ENCODE measurements at places on chromosomes 11 and 22.
A peak's percentile ranks its signal among the peaks of the same experiment; 100 is the strongest.

DNA sequence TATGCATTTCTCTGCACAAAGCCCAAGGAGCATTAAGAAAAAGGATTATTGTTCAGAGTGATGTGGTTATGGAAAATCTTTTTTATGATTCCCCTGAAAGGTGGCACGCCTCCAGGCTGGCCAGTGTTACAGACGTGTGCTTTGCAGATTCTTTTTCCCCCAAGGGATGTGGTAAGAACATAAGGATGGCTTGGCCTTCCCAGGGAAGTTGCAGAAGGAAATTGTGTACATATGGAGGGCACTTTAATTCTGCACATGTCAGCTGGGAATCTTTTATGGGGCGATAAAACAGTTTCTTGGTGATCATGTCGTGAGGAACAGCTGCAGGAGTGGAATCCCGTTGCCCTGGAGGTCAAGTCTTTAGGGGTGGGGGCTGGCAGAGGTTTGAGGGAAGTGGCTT lies 9.7 kb downstream of the SMARCB1 start:
- no peak for DNase-seq

GRCh38 chr11:93922830-93923229 lies 72.4 kb upstream of the VSTM5 start:
- DNase-seq: no peak

DNA sequence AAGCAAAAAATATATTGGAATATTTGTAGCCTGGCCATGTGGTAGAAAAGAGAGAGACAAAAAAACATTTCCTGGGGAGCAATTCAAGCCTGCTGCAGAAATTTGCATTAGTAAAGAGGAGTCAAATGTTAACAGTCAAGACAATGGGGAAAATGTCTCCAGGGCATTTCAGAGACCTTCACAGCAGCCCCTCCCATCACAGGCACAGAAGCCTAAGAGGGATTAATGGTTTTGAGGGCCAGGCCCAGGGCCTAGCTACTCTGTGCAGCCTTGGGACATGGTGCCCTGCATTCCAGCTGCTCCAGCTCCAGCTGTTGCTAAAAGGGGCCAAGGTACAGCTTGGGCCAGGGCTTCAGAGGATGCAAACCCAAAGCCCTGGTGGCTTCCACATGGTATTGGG lies 46.8 kb downstream of the PGR start:
- no peak for DNase-seq

- DNase-seq: no peak
These were observed 19.6 kb upstream of the JAM3 start for GRCh38 chr11:134049303-134049702.

- DNase-seq: no peak
These were observed 21.2 kb downstream of the UPB1 start for GRCh38 chr22:24516301-24516737.

DNA sequence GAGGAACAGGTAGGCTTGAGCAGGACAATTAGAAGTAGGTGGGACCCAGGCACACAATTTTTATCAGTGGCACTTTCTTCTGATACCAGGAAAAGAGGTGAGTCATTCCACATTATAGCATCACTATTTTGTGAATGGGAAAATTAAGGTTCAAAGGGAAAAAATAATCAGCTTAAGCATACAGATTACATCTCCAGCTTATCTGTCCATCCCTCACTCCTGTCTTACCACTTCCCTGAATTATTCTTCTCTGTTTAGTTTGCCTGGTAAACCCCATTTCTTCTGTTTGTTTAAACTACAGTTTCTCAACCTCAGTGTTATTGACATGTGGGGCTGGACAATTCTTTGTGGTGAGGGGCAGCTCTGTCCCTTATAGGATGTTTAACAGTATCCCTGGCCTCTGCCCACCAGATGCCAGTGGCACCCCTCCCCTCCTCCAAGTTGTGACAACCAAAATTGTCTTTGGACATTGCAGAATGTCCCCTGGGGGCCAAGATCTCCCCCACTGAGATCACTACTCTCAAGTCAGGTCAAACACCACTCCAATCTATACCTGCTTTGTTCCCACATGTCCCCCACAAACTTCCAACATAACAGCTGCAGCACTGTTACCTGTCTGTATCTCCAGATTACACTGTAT lies 8.5 kb upstream of the XBP1 start:
- no peak for DNase-seq

DNA sequence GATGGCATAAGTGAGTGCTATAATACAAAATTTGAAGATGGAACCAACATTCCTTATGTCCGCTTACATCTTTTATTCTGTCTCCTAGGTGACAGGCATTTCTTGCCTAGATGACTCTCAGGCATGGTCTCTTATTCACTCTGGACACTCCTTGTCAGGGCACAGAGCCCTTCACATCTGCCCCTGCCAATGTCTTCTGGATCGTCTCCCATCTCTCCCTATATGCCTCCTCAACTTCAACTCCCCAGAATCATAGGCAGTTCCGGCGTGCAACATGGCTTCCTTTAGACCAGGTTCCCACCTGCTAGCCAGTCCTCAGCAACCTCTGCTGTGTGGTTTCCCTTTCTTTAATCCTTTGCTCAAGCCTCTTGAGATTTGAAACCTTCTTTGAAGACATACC lies 300.9 kb downstream of the TENM4 start:
- DNase-seq: no peak

DNA sequence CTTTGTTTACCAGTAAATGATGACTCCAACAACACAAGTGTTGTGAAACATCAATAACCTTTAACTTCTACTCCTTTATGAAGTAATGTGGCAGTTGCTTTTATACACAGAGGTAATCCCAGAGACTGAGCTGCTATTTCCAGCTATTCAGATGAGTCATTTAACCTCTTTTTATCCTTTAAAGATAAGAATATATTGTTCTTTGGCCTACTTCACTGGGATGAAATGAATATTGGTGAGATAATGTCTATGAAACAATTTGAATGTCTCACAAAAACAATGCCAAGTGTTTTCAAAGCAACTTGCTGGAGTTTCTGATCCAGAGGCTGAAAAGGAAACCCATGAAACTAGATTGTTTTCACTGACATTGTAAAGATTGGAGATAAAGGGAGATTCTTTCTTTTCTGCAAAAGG lies 564.4 kb upstream of the LUZP2 start:
- DNase-seq: no peak

DNA sequence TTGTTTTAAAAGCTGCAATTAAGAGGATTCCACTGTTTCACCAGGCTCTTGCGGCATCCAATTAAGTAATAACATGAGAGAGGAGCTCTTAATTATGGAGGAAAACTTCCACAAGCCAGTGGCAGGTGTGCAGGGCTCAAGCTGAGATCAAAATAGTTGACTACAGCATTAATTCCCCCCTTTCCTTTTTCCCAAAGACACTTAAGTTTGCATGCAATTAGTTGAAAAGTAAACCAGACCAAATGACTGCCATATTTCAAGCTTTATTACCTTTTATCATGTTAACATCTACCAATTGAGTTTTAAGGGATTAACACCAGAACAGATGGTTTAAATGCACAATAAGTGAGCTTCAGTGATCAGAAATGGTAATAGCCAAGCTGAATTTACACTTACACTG lies 32.1 kb downstream of the FAM168A start:
- no peak for DNase-seq

DNA sequence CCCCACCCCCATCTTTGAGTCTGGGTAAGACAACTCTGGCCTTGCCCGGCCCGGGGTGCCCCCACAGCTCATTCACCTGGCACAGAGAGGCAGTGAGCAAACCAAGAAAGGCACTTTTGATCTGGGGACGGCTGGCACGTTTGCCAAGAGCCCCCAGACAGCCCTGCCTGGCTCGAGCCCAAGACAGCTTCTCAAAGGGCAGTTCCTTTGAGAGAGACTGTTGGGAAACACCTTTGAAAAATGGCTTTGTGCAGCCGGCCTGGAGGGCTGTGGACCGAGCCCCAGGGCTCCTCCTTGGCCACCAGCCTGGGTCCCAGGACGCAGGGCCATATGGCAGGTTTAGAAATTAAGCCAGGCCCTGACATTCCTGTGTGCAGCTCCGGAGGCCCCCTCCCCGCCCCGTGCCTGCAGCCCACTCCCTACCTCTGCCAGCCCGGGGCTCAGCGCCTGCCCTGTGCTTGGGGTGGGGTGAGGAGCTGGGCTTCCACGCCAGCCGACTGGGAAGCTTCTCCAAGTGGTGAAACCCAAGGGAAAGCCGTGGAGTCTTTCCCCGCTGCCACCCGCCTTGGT lies 50.2 kb upstream of the SMIM38 start:
- DNase-seq: no peak

DNA sequence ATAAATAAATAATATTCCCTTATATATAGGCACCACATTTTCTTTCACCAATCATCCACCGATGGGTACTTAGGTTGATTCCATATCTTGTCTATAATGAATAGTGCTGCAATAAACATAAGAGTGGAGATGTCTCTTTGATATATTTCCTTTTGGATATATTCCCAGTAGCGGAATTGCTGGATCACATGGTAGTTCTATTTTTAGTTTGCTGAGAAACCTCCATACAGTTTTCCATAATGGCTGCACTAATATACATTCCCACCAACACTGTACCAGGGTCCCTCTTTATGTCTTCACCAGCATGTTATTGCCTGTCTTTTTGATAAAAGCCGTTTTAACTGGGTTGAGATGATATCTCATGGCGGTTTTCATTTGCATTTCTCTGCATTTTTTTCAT lies 23.6 kb downstream of the PAMR1 start:
- no peak for DNase-seq

- DNase-seq: peak; percentile 94
These were observed 626 bp downstream of the RNH1 start for GRCh38 chr11:506238-506994.

DNA sequence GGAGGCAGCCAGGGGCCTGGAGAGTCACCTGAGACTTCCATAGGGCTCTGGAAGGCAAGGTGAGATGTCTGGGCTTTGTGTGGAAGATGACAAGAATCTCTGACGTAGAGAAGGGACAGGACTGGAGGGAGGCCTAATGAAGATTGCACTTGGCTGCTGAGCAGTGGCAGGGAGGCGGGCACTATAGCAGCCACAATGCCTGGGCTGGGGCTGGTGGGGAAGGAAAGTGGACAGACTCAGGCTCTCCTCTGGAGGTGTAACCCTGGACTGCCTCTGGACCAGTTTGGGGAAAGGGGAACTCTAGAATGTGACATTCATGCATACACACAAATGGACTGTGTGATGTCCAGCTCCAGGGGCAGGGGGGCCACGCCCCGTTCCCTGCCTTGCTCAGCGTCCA lies 34.3 kb upstream of the CYP2D6 start:
- no peak for DNase-seq

DNA sequence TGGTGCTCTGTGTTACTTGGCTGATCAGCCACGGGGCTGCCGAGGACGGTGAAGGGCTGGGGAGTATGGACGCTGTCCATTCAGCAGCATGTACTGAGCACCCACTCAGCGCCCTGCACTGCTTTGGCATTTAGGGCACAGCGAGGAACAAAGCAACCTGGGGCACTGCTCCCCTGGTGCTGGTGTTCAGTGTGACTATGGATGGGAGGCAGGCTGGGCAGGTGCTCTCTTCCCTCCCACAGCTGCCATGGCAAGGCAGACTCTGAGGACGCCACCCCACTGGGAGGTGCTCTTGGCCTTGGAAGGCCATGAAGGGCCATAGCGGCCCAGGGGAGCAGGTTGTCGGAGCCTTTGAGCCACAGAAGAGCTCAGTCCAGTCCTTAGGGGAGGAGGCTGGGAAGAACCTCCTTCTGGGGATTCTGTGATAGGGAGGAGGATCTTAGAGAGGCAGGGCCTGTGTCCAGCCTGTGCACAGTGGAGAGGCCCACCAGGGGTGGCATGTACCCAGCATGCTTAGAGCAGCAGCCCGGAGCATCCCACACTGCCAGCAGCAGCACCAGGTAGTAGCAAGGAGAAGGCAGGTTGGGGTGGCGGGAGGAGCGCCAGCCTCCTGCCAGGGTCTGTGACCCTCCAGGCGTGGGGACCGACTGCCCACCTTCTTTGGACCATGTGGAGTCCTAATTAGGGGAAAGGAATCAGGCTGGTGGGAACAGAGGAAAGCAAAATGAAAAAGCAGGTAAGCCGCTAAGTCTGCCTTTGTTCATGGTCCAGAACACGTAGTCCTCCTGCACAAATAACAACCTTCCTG lies 141.8 kb downstream of the MPPED1 start:
- no peak for DNase-seq

DNA sequence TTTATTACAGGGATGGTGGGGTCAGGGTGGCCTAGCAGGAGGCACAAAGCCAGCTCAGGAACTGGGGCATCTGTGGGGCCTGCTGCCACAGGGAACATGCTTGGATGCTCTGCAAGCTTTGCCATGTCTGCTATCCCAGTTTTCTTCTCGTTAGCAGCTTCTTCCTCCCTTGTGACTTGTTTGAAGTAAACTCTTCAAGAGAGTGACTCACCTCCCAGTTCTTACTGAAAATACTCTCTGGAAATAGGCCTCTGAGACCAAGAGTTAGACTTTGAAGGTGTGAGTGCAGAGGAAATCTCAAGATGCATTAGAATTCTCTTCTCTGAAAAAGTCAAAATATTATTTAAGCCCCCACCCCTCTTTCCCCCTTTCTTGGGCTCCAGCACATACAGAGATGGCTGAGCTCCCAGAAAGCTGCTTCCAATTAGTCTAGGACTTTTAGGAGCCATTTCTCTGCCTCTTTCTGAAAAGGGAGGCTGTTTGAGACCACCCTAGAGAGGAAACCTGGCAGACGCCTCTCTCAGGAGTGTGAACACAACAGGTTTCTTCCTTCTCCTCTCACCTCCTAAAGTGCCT lies 15.1 kb downstream of the CWC15 start:
- DNase-seq: no peak

DNA sequence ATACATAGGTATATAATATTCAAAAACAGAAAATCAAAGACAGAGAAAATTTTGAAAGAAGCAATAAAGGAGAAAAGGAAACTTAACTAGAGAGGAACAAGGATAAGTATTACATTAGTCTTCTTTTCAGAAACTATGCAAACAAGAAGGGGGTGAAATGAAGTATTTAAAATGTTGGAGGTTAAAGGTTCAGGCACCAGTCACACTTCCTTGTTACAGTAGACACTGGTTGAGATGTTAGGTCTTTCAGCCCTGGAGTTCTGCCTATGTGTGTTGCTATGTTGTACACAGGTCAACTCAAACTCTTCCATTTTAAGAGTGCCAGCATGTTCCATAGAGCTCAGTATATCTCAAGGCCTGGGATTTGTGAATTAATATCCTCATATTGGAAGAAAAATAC lies 6.0 kb upstream of the MS4A4A start:
- no peak for DNase-seq

GRCh38 chr11:124902616-124903015 lies 5.0 kb upstream of the ROBO4 start:
- DNase-seq: no peak

DNA sequence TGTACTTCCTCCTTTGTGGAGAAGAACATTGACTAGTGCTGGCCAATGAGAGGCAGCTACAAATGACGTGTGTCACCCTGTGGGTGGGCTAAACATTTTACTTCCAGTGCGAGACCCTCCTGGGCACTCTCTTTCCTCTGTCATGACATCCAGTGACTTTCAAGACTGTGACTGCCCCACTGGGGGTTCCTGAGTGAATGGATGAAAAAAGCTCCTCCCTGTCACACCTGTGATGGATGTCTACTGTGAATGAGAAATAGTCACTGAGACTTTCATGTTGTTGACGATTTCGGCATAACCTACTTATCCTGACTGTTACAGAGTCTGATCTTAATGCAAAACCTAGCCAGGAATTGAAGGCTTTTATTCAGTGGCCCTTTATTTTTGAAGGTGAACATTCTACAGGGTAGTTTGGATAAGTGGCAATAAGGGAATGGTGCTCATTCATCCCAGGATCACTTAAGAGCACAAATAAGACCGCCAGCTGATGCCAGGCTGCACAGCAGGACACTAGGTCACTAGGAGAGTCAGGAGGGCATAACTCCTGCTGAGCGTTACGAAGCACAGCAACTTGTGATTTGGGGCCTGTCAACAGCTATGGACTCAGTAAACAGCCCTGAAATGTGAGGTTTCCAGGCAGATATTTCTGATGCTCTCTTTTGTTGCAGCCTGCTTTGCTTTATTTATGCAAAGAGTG lies 636.6 kb downstream of the NTM start:
- DNase-seq: no peak

Measured in activated naive CD4-positive, alpha-beta T cell (primary cell).